ENCODE measurements at places on chromosomes 1 and 21.

DNA sequence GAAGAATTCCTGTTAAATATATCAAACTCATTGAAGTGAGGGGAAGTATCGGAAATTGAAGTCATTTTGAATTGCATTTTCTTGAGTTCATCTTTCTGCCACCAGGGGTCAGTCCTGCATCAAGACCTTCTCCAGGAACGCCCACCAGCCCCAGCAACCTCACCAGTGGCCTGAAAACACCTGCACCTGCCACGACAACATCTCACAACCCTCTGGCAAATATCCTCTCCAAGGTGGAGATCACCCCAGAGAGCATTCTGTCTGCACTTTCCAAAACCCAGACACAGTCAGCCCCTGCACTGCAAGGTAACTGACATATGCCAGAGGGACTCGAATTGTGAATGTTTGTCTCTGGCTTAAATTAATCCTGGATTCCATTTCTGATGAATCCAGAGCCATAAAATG is 22.8 kb upstream of the TARS2 start:
- DNase-seq: peak; percentile 60

DNA sequence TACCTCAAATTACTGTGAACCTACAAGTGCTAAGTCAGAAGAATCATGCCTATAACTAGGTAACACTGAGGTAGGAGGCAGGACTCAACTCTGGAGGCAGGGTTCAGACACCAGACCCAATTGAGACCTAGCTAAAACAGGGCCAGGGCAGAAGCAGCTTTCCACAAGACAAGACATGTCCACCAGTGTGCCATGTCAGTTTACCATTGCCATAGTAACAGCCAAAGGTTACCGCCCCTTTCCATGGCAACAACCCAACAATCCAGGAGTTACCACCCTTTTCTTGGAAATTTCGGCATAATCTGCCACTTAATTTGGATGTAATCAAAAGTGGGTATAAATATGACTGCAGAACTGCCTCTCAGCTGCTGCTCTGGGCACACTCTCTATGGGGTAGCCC is 432.3 kb downstream of the DPYD start:
- DNase-seq: no peak

DNA sequence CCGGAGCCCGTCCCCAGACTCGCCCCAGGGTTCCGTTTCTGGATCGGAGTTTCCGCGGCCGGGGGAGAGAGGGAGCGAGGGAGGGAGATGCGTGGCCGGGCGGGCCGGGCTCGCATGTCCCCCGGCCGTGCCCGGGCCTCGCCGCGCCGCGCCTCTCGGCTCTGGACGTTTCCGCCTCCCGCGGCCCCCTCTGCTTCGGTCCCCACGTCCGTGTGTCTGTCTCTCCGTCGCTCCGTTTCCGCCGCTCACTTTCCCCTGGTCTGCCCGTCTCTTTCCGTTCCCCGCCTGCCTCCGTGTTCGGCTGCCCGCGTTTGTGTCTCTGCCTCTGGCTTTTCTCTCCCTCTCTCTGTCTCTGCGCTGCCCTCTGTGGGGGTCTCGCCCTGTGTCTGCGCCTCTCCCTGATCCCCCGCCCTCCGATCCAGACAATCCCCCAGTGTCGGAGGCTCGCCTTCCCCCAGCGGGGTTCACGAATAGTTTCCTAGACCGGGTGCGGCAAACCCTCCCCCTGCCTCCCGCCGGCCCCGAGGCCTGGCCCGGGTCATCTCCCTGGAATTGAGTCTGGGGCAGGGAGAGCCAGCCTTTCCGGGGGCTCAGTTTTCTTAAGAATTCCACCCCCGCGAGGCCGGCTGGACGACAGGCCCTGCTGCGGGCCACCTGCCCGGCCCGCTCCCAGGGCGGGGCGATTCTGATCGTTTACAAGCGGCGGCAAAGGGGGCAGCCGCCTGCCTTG is 735 bp downstream of the NBL1 start:
- DNase-seq: peak; percentile 48

GRCh38 chr21:46051821-46052675 is 45.9 kb upstream of the COL6A2 start:
- no peak for DNase-seq

- no peak for DNase-seq
Measured at GRCh38 chr21:39796466-39796865, 51.5 kb downstream of the IGSF5 start.

GRCh38 chr1:16249596-16250241 is 12.7 kb upstream of the CPLANE2 start:
- DNase-seq: no peak

DNA sequence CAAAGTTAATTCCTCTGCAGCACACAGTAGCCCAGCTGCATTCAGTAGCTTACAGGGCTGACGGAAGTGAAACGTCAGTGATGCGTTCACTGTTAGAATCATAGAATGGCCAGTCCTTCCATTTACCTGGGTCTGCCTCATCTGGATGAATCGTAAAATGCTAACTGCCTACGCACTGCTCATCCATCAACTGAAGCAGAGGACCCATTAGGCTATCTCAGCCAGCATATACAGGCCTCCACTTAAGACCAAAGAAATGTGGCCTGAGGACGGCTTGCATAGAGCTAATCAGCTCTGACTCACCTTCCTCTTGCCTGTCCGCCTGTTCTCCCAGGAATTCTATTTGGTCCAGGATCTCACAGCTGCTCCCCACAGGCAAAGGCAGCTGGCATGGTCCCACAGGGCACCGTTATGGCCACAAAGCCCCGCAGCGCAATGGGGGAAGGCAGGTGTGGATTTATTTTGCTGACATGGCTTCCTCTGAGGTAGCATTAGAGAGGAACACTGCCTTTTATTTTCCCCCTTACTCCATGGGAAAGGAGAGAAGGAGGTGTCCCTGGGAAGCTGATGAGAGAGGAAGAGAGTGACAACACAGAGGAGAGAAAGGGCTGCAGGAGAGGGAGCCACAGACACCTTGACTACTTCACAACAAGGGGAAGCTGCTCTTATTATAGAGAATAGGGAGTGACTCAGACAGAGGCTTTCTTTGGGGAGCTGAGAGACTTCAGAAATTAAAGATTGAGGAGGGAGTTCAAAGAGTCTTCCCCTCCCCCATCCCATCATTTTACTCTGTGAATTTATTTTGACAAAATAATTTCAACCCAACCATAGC is 177.6 kb downstream of the HHIPL2 start:
- no peak for DNase-seq

GRCh38 chr1:225556694-225557093 is 96.2 kb downstream of the ENAH start:
- no peak for DNase-seq

DNA sequence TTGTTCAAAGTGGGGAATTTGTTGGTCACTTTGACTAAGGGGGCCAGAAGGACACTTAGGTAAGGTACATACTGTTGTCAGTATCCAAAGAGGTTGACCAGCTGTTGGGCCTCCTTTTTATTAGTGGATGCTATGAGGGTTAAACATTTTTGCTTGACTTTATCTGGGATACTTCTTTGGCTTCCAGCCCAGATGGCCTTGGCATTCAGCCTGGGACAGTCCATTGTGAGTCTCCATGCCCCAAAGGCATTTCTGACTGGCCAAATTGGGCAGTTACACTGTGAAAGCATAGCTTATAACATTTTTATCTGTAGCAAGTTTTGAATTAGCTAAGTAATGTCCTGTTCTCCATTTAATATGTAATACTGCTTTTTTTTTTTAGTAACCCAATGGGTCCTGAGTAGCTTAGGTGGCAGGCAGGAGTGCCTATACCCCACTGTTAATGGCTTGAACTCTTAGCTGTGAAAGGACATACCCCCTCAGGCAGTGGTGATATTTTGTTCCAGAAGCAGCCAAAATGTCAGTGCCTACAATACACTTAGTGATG is 35.4 kb upstream of the CD1D start:
- no peak for DNase-seq

GRCh38 chr1:198162091-198162767 is 5.4 kb downstream of the NEK7 start:
- no peak for DNase-seq

DNA sequence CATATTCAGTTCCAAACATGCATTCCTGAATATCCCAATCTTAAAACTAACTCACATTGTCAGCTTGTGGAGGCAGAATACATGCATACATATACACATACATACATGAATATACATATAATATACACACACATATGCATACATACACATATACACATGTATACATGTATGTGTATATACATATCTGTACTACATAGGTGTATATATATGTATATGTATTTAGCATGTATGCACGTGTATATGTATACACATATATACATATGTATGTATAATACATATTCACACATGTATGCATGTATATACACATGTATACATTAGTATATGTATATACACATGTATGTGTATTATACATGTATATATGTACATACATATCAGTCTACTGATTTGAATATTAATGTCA is 1.2 kb upstream of the ZNF691 start:
- DNase-seq: no peak

GRCh38 chr1:53833393-53833792 is 4.7 kb downstream of the NDC1 start:
- DNase-seq: no peak

DNA sequence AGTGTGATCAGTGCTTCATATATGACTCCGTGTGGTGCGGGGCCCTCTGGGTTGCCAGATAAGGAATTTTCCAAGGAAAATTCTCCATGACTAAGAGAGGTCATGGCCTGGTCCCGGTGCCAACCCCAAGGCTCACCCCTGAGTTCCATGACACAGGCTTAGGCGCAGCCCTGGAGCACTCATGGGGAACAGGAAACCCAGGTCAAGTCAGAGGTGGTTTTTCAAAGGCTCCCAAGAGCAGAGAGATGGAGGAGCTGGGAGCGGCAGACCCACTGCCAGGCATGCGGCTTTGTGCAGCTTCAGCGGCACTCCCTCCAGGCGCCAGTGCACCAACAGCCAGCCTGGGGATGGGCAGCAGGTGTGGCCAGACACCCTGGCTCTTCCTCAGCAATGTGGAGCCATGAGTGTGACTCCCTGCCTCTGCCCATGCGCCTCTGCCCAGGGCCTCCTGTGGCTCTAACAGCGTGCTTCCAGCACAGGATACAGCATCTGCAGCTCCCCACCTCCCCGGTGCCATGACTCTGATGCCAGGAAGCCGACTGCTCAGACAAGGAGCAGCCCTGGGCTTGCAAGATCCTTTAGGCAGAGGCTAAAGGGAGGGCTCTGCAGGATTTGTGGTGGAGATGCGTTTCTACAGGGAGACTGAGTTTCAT is 47.3 kb downstream of the GPR161 start:
- no peak for DNase-seq

- DNase-seq: no peak
Measured at GRCh38 chr1:22875841-22876240, 96.8 kb downstream of the LACTBL1 start.

- no peak for DNase-seq
Measured at GRCh38 chr1:245621589-245621988, 466.8 kb downstream of the KIF26B start.

- DNase-seq: no peak
Measured at GRCh38 chr1:115982400-115982799, 6.1 kb downstream of the SLC22A15 start.

GRCh38 chr1:117607471-117607870 is 1.6 kb downstream of the TENT5C start:
- peak; percentile 49 for DNase-seq

GRCh38 chr1:172125812-172126430 is 284.6 kb downstream of the DNM3 start:
- DNase-seq: no peak

- DNase-seq: no peak
Measured at GRCh38 chr21:45297869-45298268, 10.2 kb upstream of the POFUT2 start.

- DNase-seq: peak; percentile 87
Measured at GRCh38 chr1:154961207-154962155, at the start of gene PYGO2. TSS of gene PYGO2 (minus strand) at chr1:154961782. CDS start at chr1:154961576, 206 bp downstream.

DNA sequence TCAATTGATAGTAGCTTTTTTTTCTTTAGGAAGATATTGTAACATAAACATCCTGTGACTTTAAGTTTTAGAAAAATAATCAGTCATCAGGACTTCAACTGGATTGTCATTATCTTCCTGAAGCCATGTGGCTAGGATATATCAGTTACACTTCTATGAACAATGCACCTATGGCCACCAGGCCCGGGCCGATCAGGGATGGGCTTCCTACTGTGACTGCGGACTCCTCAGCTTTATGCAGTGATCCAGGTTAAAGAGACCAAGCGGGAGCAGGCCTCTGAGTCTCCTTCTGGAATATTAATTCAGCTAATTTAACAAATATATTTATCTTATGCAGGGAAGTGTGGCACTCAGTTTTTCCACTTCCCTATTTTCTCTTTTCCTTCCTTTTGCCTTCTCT is 200.6 kb downstream of the ADGRL2 start:
- no peak for DNase-seq

DNA sequence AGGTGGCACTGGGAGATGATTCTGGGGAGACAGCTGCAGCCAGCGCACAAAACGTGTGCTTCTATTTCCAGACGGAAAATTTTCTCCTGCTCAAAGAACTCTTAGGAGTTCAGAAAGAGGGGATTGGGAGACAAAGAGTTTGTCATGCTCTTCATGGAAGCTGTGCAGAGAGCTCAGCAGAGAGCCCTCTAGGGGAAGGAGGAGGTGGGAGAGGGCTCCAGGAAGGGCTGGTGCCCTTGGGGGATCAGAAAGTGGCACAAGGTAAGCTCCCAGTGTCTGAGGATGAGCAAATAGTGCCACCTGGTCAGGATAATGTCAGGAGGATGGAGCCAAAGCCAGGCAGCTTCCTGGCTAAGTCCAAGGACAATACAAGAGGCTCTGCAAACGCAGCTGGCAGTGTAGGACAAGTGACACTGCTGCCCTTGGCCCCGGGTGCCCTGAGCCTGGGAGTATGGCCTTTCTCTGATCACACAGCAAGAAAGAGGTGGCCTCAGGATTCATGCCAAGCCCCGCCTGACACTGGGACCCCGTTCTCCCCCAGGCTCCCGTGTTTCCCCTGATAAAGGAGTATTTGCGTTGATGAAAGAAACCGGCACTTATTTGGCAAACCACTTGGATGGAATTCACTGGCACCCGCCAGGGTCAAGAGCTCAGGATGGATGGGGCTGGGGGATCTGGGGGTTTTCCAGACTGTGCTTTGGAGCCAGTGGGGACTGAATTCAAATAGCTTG is 254.0 kb downstream of the PTPRU start:
- DNase-seq: no peak

DNA sequence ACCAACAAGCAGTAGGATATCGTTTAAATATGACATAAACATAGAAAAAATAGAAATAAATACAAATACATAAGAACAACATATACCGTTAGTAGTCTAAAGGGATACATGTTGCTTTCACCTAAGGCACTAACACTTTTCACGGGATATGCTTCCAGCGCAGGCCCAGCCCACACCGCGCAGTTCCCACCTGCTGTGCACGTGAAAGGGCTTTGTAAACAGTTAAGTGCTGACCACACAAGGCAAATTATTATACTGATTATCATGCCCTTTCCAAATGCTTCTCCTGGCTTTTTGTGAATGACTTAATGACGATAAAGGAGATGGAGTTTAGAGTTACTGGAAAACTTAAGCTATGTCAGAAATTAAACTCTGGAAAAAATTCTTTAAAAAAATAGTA is 11.3 kb upstream of the IL22RA1 start:
- no peak for DNase-seq

DNA sequence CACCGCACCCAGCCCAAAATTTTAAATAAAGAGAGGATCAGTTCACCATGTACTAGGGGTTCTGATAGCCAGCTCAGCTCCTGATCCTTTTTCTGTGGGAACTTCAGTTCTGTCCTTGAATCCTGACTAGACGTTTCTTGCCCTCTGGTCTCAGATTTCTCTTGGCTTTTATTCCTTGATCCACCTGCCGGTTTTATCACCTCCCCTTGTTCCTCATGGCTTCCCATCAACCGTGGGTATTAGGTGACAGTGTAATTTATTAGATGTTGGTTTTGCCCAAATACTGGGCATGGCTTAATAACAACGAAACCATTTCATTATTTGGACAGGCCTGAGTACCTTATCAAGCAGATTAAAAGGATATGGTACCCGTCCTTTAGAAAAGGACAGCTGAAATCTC is 22.5 kb downstream of the SLC45A1 start:
- no peak for DNase-seq
